Endothelial cell of umbilical vein (primary cell): ENCODE measurements at places on chromosomes 7 and 10.

GRCh38 chr7:117489911-117490310, 10.1 kb downstream of the CFTR start:
- DNase-seq, result no peak

DNA sequence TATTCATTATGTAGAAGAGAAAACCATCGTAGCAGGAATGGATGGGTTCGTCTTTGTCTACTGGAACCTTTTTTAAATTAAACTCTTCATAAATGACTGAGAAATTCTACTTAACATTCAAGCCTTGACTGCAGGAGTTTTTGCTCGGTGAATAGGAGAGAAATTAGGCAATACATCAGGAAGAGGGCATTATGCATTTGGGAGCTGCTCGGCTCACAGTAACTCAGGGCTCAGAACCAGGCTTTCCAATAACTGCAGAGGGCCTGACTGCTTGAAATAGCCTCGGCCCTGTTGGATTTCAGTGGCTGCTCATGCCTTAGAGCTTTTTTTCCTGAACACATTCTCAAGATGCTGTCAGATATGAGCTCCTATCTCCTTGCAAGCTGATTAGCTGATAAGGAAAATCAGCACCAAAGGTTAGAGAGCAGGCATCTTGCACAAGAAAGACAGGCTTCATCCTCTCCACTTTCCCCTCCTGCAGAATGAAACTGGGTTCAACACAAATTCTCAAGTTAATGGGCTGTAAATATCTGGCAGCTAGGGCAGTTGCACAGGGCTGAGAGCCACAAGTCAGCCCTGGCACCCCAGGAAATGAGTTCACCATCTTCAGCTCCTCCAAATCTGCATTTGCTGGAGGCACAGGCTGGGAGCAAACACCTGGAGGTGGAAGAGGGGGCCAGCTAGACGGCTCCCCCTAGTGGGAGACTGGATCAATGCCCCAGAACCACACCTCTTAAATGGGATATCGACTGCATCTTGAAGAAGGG, 24.3 kb downstream of the TECTB start:
- DNase-seq, result peak; percentile 23

DNA sequence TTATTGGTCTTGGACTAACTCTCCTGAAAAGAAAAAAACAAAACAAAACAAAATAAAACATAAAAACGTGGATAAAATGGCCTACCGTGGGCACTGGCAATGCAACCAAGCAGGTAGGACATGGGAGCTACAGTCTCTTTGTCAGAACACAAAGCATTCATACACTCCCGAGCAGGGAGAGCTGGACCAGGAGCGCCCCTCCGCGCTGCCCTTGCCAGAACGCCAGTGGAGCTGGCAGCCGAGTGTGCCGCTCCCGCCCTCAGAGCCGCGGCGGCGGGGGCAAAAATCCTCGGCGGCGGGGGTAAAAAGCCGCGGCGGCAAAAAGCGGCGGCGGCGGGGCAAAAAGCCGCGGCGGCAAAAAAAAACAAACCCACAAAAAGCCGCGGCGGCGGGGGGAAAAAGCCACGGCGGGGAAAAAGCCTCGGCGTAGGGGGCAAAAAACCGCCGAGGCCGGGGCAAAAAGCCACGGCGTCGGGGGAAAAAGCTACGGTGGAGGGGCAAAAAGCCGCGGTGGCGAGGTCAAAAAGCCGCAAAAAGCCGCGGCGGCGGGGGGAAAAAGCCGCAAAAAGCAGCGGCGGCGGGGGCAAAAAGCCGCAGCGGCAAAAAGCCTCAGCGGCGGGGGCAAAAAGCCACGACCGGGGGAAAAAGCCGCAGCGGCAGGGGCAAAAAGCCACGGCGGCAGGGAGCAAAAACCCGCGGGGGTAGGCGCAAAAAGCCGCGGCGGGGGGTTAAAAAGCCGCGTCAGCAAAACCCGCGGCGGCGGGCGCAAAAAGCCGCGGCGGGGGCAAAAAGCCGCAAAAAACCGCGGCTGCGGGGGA, 418.1 kb downstream of the ZNF716 start:
- peak; percentile 1 for DNase-seq

- no peak for DNase-seq
These were observed 41.2 kb downstream of the TACR2 start for GRCh38 chr10:69375307-69376151.

DNA sequence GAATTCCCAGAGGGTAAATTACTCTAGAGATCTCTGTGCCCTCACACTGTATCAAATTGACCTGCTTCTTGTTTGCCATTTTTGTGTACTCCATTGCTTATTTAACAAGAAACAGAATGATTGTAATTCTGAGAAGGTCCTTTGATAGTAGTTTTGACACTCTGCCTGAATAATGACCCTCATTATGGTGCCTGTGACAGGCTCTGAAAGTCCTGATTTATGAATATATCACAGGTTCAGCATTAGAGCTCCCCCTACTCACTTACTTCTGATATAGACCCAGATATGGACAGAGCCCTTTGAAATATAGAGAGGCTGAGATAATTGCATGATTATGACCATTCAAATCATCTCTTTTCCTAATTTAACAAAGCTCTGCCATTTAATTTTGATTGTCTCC, 465.2 kb downstream of the MDFIC start:
- no peak for DNase-seq

DNA sequence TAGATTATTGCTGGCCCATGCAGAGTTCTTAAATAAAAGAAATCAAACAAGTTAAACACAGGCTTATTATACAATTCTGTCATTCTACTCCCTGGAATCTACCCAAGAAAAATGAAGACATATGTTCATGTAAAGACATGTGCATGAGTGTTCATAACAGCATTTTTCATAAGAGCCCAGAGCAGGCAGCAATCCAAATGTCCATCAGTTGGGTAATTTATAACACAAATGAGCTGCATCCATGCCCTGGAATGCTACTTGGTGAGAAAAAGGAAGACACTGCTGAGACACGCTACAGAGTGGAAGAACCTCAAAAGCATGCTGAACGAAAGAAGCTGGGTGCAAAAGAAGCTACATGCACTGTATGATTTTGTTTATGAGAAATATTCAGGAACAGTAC, 342.6 kb downstream of the TCERG1L start:
- DNase-seq, result no peak

DNA sequence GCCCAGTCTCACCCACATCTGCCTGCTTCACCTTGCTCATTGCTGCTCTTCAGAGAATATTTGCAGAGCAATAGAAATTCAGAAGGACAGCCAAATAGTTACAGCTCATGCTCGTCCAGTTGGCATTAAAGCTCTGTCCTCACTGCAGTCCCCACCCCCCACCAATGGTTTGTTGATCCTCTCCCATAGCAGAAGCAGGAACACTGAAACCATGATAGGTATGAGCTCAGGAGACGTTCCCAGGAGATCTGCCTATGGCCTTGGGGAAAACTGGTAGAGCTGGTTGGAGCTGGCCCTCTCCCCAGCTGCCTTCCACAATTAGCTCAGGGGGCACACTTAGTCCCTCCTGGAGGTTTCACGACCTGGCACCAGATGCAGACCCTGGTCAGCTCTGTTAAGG, 68.6 kb upstream of the KMT2C start:
- DNase-seq, result no peak

DNA sequence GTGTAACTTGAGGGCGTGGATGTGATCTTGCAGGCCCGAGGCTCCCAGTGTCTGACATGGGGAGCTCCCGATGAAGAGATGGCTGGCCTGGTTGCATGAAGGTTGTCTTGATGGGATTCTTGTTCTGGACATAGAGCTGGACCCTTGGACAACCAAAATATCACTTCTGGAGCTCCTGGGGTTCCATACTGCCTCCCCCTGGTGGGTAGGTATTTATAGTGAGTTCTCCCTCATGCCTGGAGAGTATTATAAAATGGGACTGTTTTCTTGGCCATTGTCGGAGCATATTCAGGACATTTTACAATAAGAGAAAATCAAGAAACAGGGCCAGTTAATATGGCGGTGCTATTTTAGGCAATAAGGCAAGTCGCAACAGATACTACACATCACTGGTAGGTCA, 32.6 kb upstream of the GIMAP8 start:
- no peak for DNase-seq

DNA sequence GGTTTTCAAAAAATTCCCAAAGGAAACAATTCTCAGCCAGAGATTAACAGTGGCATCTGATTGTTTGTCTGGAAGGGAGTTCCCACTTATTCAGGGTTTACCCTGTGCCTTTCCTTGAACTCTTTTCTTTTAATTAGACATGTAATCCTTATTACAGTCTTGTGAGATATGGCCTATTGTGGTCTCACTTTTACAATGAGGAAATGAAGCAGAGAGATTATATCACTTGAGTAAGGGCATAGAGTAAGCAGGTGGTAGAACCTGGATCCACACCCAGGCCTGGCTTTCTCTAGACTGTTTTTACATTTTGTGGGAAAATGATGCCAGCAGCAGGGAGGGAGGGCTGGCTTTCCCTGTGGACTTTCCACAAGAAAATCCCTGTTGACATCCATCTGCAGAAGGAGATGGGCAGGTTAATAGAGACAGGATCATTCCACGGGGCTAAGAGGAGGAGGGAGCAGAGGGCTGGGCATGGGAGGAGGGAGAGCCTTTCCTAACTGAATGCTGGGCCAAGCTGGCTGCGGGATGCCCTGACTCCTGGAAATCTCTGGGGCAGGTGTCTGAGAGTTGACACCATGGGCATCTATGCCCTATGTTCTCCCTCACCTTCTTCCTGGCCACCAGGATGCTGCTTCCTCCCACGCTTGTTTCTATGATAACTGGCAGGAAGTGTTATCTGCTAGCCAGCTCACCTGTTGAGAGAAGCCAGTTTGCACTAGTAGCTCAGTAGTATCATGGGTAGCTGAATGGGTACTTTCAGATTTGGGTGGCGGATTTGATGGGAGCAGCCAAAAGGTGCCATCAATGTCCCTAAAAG, 28.7 kb upstream of the ARHGAP22 start:
- DNase-seq, result no peak

DNA sequence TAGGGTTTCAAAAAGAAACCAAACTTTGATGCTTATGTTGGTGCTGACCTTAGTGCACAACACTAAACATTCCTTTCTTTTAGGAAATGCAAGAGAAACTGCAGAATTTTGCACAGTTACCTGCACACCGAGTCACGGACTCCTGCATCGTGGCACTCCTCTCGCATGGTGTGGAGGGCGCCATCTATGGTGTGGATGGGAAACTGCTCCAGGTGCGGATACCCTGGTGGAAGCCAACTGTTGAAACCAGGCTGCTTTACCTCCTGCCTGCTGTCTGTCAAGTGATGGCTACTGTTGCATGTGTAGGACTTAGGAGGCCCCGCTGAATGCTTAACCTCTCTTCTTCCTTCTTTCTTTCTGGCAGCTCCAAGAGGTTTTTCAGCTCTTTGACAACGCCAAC, 11.7 kb downstream of the CASP2 start:
- DNase-seq, result peak; percentile 29

DNA sequence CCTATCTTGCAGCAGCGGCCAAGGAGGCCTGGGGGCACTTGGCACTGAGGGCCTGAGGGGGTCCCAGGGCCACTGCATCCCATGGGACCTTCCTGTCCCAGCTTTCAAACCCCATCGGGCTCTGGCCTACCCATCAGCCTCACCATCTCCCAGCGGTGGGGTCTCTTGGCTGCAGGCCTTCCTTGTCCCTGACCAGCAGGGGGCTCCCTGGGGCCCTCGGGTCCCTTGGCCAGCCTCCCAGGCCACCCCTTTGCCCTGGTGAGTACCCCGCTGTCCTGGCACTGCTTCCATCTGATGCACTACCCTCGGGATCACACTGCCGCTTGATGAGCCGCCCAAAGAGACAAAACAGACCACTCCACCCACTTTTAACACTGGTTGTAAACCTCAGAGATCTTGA, 43.5 kb downstream of the YKT6 start:
- DNase-seq, result peak; percentile 16

GRCh38 chr10:29600067-29600466, 34.7 kb downstream of the SVIL start:
- DNase-seq, result no peak

GRCh38 chr7:137626469-137627067, 220.2 kb downstream of the DGKI start:
- DNase-seq, result peak; percentile 54

DNA sequence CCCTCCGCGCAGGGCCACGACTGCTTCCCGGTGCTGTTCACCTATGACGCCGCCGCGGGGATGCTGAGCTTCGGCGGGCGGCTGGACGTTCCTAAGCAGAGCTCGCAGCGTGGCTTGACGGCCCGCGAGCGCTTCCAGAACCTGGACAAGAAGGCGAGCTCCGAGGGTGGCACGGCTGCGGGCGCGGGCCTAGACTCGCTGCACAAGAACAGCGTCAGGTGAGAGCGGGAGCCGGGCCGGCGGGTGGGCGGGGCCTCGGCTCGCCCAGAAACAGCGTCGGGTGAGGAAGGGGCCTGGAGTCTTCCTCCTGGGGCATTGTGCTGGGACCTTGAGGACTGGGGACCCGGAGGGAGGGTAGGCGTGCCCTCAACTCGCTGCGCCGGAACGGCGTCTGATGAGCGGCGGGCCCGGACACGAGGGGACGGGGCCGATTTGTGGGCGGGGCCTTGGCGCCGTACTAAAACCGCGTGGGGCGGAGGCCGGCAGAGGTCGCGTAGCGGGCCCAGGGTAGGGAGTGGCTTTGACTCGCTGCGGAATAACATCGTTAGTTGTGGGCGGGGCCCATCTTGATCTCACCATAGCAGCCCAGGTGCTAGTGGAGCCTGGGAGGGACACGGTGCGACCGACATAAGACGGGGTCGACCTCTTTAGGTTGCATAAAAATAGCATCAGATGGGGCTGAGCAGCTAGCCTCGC, 15.6 kb downstream of the PDAP1 start:
- DNase-seq, result peak; percentile 50

DNA sequence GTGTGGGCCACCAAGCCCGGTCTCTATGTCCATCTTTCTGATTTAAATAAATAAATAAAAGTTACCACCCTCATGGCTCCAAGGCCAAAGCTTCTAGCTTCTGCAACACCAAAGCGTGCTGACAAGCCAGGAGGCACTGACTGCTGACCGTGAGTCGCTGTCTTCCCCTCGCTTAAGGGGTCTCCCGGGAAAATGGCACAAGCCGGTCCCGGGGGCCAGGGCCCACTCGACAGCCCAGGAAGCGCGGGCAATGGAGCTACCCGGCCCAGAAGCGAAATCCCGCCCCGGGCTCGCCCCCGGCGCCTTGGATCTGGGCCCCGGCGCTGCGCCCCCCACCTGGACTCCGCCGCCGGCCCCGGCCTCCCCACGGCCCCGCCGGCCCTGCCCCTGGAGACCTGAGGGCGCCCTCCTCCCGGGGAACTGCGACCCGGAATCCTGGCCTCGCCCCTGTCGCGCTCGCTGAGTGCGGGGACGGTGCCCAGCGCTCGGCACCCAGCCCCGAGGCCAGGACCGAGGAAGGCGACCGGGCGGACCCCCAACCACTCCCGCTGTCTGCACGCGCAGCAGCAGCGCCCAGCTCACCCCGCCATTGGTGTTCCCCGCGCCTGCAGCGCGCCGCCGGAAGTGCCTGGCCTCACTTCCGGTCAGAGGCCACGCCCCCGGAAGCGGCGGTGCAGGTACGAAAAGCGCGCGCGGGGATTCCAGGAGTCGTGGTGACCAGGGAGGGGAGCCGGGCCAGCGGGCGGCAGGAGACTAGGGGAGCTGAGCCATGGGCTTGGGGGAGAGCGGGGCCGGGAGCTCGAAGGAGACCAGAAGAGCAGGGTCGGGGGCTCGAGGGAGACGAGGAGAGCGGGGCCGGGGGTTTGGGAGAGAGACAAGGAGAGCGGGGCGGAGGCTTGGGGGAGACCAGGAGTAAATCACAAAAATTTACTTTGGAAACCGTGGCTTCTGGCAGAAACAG, at the start of the genes MRM2 and NUDT1:
MRM2 (minus strand) TSS at position 626 of the 961 bp plus-strand sequence; CDS start at position 590, 36 bp downstream.
NUDT1 (plus strand) TSS at position 647 of the 961 bp plus-strand sequence. CDS start 2,349 bp downstream, outside the sequence.
- peak; percentile 65 for DNase-seq
